ENCODE measurements at places on chromosomes 11 and 22. TPM values are rescaled to one million over a fixed set of nuclear protein-coding genes. Genes with fewer than 3 reads are reported as not detected.

DNA sequence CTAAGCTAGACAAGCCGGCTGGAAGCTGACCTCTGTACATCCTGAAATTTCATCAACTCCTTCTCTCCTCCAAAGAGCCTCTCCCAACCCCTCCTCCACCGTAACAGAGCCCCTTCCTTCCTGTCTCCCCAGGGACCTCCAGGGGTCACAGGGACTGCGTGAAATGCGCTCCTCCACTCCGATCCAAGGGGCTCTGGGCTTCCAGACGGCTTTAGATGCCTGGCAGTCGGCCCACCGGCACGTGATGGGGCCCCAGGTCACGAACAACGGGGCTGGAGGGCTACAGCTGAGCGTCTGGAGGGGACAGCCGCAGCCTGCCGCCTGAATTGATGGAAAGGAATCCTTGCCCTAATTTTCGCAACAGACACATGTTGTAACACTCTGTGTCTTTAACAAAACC, 264.1 kb downstream of the MN1 start:
- peak; percentile 38 for DNase-seq

DNA sequence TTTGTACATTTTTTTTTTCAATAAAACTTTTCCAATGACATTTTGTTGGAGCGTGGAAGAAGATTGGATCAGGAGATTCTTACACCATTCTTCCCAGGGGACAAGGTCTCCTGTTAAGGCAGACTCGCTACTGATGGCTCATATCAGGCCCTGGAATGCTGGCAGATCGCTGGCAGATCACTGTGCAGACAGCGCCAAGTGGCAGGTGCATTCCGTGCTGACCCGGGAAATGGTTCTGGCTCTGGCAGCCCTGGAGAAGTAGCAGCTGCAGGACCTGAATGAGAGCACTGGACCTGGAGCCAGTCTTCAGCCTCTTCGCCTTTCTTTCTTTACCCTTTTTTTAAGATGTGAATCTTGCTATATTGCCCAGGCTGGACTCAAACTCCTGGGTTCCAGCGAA, 10.7 kb downstream of the SERPINH1 start:
- DNase-seq: no peak

DNA sequence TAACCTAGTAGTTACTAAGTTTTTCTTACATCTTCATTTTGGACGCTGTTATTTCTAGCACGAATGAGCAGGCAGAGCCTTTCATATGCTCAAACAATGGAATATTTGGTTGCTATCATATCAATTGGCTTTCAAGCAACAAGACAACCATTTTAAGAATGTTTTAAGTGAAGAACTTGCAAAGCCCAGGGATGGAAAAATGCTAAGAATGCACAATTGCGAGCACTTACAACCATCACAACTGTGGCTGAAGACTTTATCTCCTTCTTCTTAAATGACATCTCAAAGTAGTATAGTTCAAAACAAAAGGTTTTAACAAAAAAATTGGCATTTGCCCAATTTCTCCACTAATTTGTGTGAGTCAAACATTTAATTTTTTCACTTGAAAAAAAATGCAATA, 8.3 kb upstream of the MMP1 start:
- DNase-seq: no peak

Gene PARVB
- 30.9 TPM for total RNA-seq

Gene CFL1
- total RNA-seq: 1,115 TPM

DNA sequence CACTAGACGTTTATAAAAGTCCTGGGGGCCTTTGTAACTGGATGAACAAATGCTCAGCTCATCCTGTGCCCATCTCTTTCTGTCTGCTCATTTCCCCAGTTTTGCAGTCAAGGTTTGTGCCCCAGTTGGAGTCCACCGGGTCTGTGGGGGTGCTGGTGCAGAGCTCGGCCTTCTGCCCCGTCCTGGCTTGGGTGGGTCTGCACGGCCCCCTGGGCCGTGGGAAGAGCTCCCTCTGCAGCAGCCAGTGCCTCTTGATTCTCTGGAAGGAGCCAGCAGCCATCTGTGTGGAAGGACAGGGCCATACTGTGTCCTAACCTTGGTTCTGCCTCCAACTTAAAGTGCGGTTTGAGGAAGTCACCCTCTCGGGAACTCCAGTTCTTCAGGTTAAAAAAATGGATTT, 140.2 kb downstream of the NTM start:
- DNase-seq: no peak

DNA sequence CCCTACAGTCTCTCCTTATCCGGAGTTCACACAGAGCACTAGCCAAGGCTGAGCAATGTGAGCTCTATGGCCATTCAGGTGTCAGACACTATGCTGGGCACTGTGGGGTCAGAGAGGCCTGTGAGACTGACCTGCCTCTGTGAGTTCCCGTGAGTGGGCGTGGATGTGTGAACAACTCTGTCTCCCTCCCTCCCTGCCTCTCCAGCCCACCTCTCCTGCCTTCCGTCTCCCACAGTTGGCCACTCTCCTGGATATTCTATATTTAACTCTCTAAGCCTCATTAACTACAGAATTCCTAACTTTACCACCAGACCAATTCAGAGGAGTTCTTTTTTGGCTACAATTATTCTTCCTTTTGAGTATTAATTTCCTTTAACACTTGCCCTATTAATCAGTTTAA, 191.6 kb upstream of the NCAM1 start:
- DNase-seq: no peak

DNA sequence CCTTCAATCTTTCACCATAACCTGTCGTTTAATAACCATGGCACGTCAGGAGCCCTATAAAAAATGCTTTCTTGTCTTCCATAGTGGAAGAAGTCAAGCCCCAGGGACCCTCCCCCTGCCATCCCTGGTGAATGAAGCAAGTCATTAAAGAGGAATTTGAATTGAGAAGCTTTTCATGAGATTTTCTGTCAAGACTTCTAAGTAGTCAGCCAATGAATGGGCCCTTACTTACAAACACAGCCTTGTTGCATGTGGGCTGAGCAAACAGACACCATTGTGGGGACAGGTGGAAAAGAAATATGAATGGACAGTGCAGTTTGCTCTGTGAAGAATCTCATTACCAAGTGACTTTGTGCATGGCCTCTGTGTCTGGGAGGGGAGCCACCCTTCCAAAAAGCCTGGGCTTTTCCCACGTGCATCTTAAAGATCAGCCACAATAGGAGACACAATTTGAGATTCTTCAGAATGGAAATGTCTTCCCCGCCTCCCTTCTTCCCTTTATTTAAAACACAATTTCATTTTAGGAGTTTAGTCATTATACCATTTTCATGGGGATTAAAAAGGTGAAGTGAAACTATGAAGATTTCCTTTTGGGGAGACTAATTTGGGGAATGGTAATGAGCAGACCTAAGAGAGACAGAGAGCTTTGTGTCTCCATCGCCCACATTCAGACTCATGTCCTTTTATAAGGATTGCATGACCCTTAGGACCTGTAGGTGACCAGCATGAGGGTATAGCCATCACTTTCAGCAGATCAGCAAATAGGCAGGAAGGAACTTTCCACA, 152.0 kb downstream of the LRRC4C start:
- no peak for DNase-seq

GRCh38 chr11:115421992-115422689, 82.1 kb downstream of the CADM1 start:
- DNase-seq: no peak

GRCh38 chr22:45994491-45995404, 17.8 kb upstream of the WNT7B start:
- DNase-seq: peak; percentile 66

Gene F2
- not detected for total RNA-seq

DNA sequence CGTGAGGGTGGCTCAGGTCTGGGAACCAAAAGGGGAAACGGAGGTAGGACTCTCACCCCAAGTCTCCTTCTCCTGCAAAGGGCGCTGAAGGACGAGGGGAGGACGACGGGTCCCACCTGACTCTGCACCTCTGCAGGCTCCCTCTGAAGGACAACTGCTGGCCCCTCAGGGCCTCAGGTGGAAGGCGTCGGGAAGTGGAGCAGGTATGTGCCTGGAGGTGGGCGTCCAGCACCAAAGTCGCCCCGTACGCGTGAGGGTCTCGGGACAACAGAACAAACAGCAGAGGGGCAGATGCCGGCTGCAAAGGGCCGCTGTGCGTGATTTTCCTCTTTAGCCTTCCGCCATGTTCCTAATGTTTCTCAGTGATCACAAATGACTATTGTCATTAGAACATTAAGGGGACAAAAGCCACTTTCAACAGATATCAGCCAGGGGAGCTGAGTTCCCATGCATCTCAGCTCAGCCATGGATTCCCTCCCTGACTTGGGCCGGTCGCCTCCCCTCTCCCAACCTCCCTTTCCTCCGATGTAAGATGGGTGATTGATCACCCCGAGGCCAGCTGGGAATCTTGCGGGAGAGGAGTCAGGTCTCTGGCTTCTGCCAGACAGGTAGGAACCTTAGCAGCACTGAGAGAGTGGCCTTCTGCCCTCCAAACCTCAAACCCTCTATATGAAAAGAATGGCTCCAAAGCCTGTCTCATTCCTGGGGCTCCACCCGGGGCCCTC, 836 bp downstream of the SLC16A8 start:
- no peak for DNase-seq

- no peak for DNase-seq
Measured at GRCh38 chr11:128920666-128921065, 22.0 kb downstream of the TP53AIP1 start.

DNA sequence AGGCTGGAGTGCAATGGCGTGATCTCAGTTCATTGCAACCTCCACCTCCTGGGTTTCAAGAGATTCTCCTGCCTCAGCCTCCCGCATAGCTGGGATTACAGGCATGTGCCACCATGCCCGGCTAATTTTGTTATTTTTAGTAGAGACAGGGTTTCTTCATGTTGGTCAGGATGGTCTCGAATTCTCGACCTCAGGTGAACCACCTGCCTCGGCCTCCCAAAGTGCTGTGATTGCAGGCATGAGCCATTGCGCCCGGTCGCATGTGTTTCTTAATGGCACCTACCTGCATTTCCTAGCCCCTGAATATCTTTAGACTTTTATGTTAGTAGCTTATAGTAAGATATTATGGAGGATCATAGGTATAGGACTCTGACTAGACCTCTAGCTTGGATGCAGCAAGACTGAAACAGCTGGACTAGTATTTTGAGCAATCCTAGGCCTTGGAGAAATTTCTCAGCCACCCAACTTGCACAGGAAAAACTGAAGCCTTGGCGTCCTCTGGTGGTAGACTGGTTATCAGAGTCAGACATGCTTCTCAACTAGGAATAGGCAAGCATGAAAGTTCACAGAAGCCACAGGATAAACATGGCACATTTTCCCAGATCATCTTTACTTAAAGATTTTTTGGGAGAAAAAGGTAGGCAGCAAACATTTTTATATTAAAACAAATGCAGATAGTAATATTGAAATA, 22.7 kb upstream of the C1QTNF4 start:
- peak; percentile 86 for DNase-seq

Gene VPS26B
- total RNA-seq: 42.2 TPM

GRCh38 chr22:18994701-18995326, 58.7 kb upstream of the PRODH start:
- DNase-seq: no peak

DNA sequence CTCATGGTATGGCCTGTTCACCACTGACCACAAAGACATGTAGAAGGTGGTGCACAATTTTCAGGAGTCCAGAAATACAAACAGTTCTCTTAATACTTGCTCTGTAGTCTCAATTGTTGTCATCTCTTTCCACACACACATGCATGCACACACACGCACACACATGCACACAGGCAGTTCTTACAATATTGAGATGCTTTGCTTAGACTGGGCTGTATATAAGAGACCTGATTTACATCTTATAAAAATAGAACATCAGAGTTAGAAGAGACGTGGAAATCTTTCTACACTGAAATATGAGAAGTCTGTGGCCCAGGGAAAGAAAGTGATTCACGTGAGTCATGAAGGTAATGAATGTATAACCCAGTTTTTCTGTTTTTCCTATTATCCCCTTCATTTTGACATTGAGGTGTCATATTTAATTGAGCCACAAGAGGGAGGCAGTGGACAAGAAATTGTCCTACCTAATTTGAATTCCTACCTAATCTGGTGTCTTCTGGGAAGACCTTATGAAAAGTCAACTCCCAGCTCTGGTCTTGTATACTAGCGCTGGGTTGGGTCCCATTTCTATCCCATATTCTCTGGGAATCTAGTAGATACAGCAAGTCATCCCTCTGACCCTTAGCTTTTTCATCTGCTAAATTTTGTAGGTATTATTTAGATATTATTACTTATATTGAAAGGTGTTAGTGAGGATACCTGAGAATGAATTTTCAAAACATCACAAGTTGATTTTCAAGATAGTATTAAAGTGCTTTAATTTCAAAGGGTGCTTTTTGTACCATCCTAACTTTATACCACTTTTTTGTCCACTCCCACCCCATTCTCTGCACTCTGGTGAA, 14.9 kb upstream of the MS4A4A start:
- peak; percentile 23 for DNase-seq

Gene ADORA2A
- total RNA-seq: 3.9 TPM

- peak; percentile 20 for DNase-seq
Measured at GRCh38 chr11:124085583-124085982, 29.7 kb upstream of the VWA5A start.

GRCh38 chr11:96390488-96390792, 627 bp downstream of the JRKL start:
- peak; percentile 64 for DNase-seq

Gene ROBO3
- 18.7 TPM for total RNA-seq

Gene OR10A3
- total RNA-seq: under 0.01 TPM

Gene KCNQ1
- total RNA-seq: not detected

DNA sequence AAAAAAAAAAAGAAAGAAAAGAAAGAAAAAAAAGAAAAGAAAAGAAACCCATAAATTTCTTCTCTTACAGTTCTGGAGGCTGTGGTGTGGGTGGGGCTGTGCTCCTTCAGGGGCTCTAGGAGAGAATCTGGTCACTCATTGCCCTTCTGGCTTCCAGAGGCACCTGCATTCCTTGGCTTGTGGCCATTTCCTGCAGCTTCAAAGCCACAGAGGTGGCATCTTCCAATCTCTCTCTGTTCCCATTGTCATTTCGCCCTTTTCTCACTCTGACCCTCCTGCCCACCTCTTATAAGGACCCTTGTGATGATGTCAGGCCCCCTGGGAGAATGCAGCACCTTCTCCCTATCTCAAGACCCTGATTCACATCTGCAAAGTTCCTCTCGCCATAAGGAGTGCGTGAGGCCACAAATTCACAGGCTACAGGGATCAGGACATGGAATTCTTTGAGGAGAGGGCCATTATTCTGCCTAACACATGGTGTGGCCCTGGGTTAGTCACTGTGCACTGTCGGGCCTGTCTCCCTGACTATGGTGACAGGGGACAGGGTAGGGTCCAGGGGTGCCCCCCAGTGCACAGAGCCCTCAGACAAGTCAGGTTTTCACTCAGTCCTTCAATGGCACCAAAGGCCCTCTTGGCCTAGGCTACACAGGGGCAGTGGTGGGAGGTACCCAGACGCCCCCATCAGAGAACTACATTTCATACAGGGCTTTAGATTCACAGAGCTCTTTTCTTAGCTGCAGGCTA, 38.6 kb upstream of the PRR5 start:
- no peak for DNase-seq
